ENCODE measurements at places on chromosomes 2 and 18.

GRCh38 chr18:63468575-63468974 lies 8.2 kb upstream of the SERPINB5 start:
- DNase-seq, result no peak

GRCh38 chr18:56988022-56988421 lies 158.9 kb upstream of the BOD1L2 start:
- no peak for DNase-seq

DNA sequence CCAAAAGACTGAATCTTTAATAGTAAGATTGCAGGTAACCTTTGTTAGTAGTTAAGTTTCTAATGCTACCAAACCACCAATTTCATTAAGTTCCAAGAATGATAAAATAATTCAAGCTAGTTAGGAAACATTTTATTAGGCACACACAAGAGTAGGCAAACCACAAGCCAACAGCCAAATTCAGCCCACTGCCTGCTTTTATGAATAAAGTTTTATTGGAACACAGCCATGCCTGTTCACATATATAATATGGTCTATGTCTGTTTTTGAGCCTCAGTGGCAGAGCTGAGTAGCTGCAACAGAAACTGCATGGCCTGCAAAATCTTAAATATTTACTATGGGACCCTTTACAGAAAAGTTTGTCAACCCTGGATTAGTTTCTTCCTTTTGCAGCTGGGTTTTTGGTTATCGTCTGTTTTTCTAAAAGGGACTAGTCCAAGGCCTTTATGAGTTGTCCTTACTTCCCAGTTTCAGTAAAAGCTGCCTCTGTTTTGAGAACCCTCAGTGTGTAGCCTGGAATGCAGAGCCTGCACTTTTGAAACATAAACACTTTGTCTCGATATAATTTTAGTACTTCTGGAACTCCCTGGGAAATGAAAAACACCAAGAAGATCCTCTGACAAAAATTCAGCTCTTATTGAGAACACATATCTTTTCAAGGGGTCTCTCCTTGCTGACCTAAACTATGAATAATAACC lies 39.1 kb downstream of the FRZB start:
- DNase-seq, result no peak

DNA sequence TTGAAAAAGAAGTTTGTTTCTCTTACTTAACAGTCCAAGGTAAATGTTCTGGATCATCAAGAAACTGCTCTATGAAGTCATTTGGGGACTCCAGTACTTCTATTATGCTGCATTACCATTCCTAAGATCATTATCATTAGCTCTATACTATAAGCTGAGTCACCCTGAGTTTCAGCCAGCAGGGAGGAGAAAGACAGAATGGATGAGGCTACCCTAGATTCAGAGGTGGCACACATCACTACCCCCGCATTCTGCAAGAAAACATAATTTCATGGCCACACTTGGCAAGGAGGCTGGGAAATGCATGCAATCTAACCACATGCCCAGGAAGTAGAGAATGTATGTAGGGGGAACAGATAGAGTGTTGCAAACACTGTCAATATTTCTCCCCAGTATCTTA lies 16.6 kb upstream of the LNPK start:
- DNase-seq, result no peak

- DNase-seq, result no peak
Observed at GRCh38 chr2:72562451-72563153, 263.2 kb downstream of the EXOC6B start.

- DNase-seq, result no peak
Observed at GRCh38 chr18:62366992-62367391, 41.9 kb downstream of the TNFRSF11A start.

GRCh38 chr18:23716516-23716915 lies 27.3 kb downstream of the LAMA3 start:
- DNase-seq, result no peak

DNA sequence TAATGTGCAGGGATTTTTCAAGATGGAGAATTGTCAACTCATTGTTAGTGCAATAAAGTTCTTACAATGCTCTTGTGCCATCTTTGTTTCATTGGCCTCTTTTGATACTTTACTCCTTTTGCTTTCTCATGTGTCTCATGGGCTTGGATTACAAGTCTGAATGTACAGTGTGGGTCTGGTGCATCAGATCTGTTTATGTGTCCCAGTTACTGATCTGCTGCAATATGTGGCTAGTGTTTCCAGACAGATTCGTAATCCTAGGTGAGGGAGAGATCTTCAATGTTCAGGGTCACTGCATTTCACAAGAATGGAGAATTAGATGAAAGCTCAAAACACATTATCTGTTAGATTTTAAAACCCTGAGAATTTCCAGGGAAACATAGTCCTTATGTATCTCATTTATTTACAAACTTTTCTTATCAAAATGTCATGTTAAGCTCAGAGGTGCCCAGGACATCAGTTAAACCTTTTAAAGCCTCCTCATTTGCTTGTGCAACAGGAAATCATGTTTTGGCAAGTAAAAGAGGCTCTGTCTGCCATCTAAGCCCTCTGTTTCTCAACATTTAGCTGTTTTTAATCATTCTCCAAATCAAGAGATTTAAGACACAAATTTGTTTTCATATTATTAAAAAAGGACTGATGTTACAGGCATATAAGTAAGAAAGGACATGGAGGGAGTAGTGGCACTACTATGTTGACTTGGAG lies 108.1 kb downstream of the NUP35 start:
- no peak for DNase-seq

- no peak for DNase-seq
Observed at GRCh38 chr2:239241431-239241960, 159.3 kb downstream of the HDAC4 start.

DNA sequence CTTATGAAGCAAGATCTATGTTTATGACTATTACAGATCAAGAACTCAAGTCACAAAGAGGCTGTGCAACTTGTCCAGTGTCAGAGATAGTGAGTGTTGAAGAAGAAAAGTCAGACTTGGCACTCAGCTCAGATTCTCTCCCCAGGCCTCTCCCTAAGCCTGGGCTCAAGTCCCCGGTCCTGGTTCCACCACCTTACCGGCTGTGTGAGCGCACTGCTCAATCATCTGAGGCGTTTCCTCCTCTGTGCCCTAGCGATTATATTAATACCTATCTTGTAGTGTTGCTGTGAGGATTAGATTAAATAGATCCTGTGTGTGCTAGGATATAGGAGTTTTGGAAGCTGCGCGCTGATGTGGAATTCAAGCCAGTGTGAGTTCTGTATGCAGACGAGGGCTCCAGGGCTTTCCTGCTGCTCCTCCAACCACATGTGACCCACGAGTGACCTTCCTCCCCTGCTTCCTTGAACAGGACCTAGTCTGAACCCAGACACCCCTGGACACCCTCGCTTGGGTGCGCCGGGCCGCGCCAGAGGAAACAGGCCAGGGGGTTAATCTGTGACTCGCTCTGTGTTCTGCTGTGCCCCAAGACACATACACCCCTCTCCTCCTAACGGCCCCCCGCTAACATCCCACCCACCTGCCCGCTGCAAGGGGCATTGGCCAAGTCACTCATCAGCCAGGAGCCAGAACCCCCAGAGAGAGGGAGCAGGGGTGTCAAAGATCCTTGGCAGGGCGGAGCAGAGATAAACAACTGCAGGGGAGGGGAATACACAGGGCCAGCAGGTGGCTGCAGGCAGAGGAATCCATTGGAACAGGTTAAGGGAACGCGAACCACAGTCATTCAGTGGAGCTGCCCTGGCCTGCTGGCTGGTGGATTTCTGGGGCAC lies 38.3 kb downstream of the TNS1 start:
- no peak for DNase-seq

DNA sequence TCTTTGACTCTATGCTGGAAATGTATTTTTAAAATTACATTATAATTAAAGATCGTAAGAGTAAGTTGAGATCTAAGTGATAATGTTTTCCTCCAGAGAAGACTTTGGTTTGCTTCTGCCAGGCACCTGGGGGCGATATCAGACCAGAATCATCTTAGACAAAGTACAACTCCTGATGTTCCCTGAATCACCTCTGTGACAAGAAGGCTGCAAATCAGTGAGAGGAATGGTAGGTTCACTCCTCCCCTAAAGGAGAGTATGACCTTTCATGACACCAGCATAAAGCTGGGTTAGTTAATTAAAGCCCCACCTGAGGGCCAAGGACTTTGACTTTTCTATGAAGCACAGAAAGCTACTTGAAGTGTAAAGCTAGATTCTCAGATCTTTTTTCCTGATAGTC lies 114.4 kb upstream of the DTNA start:
- no peak for DNase-seq

GRCh38 chr2:165064743-165065142 lies 109.4 kb upstream of the SLC38A11 start:
- no peak for DNase-seq

DNA sequence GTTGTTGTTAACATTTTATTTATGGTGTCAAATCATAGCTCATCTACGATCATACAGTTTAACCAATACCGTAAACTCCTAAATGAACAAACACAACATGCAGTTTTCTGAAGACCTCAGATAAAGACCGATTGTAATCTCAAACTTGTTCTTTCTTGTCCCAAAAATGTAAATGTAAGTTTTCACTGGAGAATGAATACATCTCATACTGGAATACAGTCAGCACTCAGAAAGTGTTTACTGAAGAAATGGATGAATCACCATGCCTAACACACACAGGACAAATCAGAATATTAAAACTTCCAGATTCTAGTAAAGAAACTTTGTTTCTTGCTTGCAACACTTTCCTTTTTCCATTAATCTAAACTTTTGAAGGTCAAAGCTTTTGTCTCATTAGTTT lies 380.5 kb downstream of the DLGAP1 start:
- DNase-seq, result no peak

- DNase-seq, result no peak
Observed at GRCh38 chr18:3982541-3982940, 472.6 kb downstream of the DLGAP1 start.

DNA sequence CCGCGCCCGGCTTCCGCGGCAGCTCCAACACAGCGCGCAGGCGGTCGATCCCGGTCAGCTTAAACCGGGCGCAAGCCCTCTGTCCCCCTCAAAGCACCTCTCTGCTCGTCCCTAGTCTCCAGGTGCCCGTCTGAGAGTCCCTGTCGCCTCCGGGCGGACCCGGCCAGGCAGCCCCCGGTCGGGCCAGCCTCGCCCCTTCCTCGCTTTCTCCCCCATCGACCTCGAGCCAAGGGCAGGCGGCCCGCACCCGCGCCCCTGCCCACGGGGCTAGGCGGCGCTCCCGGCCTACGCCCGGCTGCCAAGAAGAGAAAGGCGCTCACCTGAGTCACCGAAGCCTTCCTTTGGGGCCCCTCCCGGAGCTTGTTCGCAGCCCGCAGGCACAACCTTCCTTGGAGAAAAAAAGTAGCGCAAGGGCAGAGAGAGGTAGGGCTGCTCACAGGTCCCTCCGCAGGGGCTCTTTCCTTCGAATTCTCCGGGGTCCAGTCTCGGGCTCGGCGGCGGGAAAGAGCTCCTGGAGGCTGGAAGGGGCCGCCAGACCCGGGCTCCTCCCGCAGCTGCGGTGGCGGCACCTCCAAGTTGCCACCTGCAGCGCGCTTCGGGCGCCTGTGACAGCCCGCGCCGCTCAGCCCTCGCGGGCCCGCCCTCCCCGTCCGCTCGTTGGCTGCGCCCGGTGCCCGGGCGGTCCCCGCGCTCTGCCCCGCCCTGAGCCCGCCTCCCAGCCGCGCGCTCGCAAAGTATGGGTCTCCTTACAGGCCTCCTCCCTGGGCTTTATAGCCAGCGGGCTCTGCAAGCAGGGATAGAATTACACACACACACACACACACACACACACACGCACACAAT lies 86.5 kb upstream of the EPB41L3 start:
- no peak for DNase-seq

DNA sequence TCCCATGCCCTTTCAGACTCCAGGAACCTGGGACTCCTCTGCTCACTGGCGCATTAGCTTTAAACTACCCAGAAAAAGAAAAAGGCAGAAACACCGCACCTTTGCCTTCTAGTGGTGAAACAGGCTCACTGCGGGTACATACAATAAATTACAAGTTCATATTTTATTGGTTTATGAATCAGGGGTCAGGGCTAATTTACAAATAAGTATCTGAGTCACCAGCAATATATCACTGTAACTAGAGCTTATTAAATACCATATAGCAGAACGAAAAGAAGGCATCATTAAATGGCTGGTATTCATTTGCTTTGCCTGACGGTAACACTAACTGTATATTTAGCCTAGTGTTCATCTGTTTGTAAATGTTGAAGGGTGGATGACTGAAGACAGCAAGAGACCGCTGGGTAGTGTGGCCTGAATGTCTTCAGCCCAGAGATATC lies 26.9 kb upstream of the DTNB start:
- no peak for DNase-seq

- DNase-seq, result no peak
Observed at GRCh38 chr2:109180786-109181185, 51.8 kb downstream of the SH3RF3 start.

DNA sequence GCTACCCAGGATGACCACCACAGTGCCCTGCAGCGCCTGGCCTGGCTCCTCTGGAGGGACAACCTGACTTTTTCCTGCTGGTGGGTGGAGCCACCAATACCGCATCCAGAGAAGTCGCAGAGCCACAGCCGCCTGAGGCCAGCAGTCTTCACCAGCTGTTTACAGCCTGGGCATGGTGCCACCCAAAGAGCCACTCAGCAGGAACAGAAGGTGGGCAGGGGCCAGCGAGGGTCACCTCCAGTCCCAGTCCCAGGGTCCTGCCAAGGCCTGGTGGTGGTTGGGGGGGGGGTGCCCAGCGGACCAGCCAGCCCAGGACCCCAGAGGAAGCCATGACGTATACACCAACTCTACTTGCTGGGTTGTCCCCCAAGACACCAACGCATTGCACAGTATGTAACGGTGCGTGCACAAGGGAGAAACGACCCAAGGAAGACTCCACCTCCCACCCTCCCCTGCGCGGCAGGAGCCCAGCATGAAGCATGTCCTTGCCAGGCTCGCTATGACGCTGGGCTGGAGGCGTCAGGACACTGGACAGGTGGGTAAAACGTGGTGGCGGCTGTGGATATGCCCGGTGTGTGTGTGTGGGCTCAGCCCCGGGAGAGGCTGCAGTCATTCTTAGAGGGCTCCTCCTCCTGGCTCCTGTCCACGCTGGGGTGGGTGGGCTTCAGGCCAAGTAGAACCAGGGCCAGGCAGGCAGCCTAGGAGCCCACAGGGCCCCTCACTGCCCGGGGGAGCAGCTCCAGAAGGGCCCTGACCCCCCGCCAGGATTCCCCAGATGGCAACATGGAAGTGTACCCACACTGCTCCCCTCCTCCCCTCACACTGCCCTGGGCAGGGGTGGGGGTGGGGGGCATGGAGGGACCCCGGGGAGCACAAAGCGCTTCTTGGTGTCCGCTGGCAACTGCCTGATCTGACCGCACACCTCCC lies 49.3 kb downstream of the HS6ST1 start:
- no peak for DNase-seq

- DNase-seq, result no peak
Observed at GRCh38 chr18:55549474-55550104, 38.4 kb downstream of the TCF4 start.

DNA sequence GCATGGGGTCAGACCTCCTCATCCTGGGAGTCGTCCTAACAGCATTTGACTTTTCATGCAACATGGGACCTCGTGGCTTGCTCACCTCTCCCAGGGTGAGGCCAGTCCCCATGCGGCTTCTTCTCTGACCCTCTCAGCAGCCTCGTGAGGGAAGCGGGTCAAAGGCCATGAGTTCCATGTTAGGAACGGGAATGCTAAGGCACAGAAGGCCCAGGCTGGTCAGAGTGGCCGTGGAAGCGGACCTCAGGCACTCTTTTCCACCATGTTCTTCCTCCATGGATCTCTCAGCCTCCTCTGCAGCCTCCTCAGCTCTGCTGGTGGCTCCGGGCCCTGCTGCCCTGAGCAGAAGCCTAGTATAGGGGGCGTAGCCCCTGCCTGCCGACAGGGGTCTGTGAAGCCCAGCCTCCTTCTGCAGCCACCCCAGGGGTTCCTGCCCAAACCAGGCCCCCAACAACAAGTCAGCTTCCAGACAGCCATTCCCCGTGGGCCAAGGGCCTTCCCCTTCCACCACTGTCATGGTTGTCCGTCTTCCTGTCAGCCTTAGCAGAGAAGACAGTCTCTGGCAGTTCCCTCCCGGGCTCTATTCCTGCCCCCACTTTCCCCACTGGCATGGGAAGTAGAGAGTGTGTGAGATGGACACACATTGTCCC lies 60.0 kb upstream of the OTOF start:
- no peak for DNase-seq
